ENCODE measurements at places on chromosomes 6 and 20. TPM values are rescaled to one million over a fixed set of nuclear protein-coding genes. Genes with fewer than 3 reads are reported as not detected.

DNA sequence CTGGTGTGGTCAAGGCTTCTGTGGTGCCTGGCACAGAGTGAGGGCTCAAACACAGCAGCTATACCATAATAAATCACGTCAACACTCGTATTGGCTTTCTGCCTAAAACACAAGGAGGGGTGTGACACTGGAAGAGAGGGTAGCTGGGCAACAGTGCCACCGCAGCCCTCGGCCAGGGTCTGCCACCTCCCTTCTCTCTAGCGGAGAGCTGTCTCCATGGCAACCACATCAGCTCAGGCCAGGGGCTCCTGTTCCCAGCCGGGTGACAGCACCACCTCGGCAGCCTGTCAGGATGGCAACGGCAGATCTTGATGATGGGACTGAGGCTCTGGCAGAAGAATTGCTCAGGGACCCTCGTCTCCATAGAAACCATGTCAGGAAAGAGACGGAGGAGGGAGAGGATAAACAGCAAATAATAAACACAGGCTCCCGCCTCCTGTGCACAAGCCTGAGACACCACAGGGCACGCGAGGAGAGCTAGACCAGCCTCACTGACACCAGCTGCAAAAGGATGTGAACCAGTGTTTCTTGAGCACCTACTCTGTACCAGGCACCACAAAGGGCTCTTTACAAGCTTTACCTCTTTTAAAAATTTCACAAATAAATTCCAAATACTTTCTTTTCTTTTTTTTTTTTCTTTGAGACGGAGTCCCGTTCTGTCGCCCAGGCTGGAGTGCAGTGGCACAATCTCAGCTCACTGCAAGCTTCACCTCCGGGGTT lies 50.4 kb upstream of the TLDC2 start:
- no peak for DNase-seq

GRCh38 chr6:105648276-105648675 lies 245.4 kb upstream of the PREP start:
- DNase-seq, result peak; percentile 70

- DNase-seq, result no peak
Measured at GRCh38 chr20:5657876-5658200, 92.4 kb upstream of the SHLD1 start.

DNA sequence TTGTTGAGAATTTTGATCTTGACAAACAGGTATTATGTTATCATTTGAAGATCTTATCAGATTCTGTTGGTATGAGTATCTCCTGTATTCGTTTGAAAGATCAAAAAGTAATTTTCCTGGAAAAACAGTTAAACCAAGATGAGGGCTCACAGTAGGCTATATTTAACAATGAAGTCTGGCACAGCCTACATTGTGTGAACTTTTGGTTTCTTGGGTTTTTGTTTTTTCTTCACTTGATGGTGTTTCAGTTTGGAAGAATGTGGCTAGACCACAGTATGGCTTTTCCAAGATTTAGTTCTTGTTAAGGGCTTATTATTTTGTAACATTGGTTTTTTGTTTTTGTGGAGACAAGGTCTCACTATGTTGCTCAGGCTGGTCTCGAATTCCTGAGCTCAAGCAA lies 306.4 kb downstream of the CDKAL1 start:
- DNase-seq, result no peak

DNA sequence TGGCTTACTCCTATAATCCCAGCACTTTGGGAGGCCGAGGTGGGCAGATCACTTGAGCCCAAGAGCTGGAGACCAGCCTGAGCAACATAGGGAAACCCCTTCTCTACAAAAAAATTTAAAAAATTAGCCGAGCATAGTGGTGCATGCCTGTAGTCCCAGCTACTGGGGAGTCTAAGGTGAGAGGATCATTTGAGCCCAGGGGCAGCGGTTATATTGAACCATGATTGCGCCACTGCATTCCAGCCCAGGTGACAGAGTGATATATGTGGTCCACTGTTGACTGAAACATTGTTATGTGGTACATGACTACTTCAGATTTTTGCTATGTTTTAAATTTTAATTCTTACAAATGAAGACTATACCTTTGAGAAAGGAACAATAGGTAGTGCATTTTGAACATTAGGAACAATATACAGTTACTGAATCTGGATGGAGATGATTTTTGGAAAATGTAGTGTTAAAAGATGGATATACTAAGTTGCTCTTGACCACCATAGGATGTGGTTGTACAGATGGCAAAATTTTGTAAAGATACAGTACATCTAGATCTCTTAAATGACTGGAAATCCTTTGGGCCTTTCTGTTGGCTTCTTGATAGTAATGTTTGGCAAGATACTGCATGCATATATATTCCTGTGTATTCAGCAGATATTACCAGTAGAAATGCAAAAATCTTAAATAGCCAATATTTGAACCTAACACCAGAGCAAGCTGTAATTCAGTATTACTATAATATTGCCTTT lies 35.9 kb downstream of the MAPK14 start:
- no peak for DNase-seq

DNA sequence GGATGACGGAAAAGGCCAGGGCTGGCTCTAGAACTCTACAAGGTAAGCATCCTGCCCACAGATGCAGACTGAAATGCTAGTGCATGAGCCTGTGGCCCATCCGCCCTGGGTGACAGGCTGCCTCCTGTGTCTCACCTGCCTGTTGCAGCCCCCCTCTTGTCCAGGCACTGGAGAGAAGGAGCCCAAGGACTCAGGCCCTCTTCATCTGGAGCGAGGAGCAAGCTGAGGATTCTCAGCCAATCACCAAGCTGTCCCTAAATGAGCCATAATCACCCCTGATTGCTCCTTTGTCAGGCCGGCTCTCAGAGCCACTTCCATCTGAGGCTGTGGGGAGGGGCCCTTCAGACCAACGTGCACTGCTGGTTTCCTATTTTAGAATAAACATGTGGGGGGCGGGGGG lies 10.0 kb upstream of the SLC32A1 start:
- no peak for DNase-seq

The PAX1 gene
- total RNA-seq, result not detected

The PPIL1 gene
- total RNA-seq, result 30.3 TPM

GRCh38 chr6:20708367-20709124 lies 174.3 kb downstream of the CDKAL1 start:
- DNase-seq, result no peak

DNA sequence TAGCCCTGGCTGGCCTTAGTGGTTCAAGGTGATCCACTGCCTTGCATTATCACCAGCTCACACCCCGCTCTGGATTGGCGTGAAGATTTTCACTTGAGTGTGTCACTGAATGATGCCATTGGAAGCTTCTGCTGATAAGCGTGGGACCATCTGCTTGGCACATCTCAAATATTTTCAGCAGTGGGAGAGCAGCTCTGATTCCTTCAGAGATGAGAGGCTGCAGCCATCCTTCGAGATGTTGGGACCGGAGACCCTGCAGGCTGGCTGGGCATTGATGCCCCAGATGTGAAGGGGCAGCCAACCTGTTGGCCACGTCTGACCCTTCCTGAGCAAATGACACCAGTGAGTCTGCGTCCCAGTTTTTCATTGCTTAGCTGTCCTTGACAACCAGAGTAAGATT lies at the start of gene MAS1:
TSS of gene MAS1 (plus strand) at position 197 of the 400 bp plus-strand sequence. CDS start 15,968 bp downstream, outside the sequence.
- DNase-seq, result no peak

The FNDC1 gene
- not detected for total RNA-seq

DNA sequence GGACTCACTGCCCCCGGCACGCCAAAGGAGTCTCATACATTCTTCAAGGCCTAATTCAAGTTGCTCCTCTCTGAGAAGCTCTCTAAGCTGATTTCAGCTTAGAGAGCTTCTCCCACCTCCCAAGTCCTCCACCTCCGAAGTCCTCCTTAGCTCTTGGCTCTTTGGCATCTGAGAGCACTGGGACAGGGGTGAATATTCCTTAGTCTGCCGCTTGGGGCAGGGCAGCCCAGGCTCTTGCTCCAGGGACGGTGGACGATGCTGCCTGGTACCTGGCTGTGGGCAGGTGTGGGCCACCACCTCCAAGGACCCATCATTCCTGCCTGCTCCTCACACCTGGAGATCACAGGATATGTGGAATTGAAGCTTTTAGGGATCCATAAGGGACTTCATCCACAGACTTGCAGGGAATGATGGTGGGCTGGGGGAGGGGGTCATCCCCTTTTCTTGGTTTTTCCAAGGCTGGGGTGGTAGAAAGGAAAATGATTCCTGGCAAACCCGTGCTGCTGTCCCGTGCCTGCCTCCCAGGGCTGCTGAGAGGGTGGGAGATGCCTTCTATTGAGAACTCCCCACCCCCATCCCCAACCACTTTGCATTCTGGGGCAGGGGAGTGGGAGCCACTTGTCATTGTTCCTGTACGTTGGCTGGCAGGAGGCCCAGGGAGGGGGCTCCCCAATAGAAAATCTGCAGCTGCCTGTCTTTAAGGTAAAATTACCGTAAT lies 57.4 kb downstream of the ARHGAP40 start:
- no peak for DNase-seq

The GLP1R gene
- total RNA-seq, result not detected

- DNase-seq, result no peak
Measured at GRCh38 chr6:111195656-111196055, 108.4 kb downstream of the SLC16A10 start.

- DNase-seq, result no peak
Measured at GRCh38 chr20:4064144-4064909, 49.0 kb upstream of the RNF24 start.

The TAP2 gene
- total RNA-seq, result 220 TPM

The CPXM1 gene
- total RNA-seq, result 47.8 TPM

The SEL1L2 gene
- total RNA-seq, result not detected

DNA sequence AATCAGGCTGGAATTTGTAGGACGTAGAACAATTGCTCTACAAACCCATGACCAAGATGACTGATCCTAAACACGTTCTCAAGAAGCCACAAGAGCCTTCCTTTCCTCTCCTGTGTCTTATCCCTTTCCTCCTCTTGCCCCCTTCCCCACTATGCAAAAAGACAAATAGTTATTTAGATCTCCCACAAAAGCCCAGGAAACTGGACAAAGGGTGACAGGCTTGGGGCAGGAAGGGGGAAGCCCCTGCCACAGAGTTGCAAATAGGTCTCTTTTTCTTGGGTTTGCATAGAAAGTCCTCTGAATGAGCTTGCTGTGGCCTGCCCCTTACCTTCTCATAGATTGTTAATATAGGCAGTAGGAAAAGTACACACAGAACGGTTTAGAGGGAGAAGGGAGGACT lies 377.1 kb upstream of the BTBD3 start:
- DNase-seq, result no peak

DNA sequence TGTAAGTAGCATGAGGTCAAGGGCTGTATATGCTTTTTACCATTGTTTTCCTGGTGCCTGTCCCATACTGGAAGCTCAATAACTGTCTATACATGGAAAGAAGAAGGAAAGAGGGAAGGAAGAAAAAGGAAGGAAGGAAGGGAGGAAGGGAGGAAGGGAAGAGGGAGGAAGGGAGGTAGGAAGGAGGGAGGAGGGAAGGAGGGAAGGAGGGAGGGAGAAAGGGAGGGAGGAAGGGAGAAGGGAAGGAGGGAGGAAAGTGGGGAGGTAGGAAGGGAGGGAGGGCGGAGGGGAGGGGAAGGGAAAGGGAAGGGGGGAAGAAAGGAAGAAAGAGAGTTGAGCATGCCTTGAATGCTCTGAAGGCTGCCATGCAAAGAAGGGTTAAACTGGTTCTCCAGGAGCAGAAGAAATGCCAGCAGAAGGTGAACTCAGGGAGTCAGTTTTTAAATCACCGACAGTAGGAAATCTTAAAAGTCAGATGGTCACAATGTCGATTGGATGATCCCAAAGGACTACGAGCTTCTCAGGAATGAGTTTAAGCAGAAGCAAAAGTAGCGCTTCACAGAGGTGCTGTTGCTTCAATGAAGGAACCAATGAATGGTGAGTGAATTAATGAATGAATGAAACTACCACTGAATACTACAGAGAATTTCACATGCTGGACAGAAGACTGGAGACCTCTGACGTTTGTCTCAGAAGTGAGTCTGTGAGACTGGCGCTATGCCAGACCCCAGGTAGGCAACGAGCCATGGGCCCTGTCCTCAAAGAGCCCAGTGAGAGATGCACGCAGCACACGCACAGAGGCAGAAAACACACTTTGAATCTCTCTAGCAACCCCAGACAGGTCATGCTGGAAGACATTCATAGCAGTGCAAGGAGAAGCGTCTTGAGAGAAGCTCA lies 117.6 kb downstream of the MRPL14 start:
- DNase-seq, result no peak

- DNase-seq, result no peak
Measured at GRCh38 chr6:154316131-154316530, 40.5 kb downstream of the IPCEF1 start.

The NNAT gene
- 0.71 TPM for total RNA-seq

GRCh38 chr6:121443971-121444541 lies 8.6 kb downstream of the GJA1 start:
- DNase-seq, result no peak

DNA sequence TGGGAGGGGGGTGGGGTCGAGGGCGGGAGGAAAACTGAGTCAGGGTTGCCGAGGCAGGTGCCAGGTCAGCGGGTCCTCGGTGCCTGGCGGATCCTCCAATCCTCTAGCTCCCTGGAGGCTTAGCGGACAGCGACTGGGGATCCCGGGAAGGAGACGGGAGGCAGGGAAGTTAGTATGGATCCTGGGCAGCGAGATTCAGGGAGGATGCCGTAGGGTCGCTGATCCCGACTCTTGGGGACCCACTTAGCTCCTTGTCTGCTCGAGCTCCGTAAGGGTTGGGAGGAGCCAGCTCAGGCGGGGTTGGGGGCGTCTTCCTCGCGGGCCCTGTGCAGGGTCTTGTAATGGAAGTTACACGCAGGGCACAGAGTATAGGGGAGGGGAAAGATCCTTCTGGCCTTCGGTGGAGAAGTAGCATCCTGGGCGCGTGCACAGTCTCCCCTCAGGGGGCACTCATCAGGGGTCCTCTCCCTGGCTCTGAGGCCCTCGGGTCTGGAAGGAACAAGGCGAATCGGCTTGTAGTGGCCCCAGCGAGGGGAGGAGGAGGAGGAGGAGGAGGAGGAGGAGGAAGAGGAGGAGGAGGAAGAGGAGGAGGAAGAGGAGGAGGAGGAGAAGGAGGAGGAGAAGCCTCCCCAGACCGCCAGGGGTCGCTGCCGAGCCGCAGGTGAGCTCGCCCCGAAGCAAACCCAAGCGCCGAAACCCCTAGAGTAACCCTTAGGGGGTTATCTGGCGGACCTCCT lies 6.4 kb upstream of the SLC12A5 start:
- peak; percentile 77 for DNase-seq
